ENCODE measurements at places on chromosomes 13 and 19.

GRCh38 chr13:39531646-39532045 lies 71.3 kb downstream of the LHFPL6 start:
- DNase-seq = no peak

- no peak for DNase-seq
Observed at GRCh38 chr13:50426927-50427326, 411.7 kb downstream of the KCNRG start.

DNA sequence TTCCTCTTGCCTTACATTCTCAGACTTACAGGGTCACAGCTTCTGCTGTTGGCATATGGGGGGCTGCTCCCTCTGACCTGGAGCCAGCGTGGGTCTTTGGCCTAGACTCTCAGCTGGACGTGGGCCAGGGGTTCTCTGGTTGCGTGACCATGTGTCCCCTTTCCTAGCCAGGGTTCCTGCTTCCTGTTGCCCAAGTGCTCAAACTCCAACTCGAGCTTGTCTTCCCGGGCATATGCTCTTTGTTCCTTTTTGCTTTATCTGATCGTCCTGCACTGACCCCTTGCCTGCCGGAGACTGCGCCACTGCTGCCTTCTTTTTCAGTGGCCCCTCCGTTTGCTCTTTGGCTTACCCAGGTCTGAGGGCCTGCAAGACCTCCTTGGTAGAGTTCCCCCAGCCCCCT lies 25.3 kb upstream of the GPR183 start:
- DNase-seq = no peak

- no peak for DNase-seq
Observed at GRCh38 chr19:39479916-39480315, 722 bp upstream of the TIMM50 start.

Measured in T-helper 1 cell (primary cell).